ENCODE measurements at places on chromosomes 16 and 17.

DNA sequence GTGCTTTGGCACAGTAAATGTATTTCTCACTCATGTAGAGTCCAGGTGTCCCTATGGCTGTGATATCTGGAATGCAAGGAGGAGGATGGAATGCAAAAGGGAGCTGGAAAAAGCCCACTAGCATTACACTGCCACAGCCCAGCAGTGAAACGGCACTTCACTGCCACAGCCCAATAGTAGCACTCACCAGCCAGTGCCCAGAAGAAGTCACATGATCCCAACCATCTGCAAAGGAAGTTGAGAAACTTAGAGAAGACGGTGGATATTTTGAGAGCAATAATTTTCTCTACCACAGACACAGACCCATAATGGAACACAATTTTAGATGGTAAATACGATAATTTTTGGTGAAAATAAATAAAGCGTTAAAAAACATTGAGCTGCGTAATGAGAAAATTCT, 51.8 kb downstream of the C16orf82 start:
- no peak for DNase-seq

- DNase-seq = no peak
Measured at GRCh38 chr16:47905771-47906170, 250.0 kb downstream of the ABCC12 start.

GRCh38 chr16:19607616-19608280, 52.2 kb downstream of the VPS35L start:
- DNase-seq = no peak

DNA sequence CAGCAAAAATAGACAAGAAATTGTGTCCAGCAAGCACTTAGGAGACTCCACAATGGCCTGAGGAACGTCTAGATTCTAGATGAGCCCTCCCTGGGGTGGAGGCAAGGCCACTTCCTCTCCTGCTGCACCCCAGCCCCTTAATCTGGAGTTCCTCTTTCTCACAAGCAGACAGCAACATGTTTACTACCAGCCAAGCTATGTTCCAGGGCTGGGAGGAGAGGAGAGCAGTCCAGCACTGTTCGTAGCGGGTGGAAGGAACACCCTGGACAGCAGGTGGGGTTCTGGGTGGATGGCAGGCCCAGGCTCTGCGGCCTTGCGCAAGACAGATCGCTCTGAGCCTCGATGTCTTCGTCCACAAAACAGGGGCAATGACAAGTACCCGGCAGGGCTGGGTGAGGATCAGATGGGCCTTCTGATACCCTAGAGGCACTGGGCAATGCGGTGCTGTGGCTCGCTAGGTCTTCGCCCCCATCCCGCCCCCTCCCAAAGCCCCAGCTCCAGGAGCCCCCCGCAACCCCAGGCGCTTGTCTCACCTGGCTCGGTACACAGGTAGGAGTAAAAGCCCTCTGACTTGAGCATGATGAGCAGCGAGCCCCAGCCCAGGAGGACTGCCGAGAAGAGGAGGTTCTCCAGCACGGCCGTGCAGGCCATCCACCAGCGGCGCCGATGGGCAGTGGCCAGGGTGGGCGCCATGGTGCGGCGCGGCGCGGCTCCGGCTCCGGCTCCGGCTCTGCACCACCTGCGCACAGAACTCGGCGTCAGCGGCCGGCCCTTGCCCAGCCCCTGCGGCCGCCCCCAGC, 1.3 kb downstream of the SLC43A2 start:
- DNase-seq = no peak

- no peak for DNase-seq
Measured at GRCh38 chr17:10349403-10349802, 23.4 kb downstream of the MYH13 start.

DNA sequence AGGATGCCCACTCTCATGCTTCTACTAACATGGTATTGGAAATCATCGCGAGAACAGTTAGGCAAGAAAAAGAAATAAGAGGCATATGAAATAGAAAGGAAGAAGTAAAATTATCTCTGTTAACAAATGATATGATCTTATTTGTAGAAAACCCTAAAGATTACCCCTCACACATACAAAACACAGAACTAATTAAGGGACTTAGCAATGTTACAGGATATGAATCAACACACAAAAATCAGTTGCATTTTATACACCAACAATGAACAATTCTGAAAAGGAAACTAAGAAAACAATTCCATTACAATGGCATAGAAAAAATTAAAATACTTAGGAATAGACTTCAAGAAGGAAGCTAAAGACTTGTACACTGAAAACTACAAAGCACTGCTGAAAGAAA, 2.7 kb upstream of the CAPNS2 start:
- DNase-seq = no peak

DNA sequence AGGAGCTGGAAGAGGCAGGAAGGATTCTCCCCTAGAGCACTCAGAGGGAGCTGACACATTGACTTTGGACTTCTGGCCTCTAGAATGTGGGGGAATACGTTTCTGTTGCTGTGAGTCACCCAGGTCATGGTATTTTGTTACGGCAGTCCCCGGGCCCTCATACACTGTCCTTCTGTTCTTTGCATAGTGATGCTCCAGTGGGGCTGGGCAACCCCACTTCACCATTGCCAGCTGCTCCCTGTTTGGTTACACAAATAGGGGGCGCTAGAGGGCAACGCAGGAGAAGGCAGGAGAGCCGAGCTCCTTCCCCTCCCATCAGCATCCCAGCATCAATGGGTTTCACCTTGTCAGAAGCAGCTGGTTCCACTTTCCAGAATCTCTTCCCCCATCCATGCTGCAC, 257.7 kb upstream of the FOXF1 start:
- peak; percentile 12 for DNase-seq

DNA sequence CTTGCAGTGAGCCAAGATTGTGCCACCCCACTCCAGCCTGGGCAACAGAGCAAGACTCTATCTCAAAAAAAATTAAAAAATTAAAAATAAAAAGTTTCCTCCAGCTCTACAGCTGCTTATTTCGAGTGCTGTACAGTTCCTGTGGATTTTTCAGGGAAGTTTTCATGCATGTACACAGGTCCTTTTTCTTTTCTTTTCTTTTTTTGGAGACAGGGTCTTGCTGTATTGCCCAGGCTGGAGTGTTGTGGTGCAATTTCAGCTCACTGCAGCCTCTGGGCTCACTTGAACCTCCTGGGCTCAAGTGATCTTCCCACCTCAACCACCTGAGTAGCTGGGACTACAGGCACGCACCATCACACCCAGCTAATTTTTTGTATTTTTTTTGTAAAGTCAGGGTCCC, 15.9 kb downstream of the EEF2K start:
- no peak for DNase-seq

GRCh38 chr17:57597531-57598453, 147.3 kb downstream of the CCDC182 start:
- peak; percentile 19 for DNase-seq

DNA sequence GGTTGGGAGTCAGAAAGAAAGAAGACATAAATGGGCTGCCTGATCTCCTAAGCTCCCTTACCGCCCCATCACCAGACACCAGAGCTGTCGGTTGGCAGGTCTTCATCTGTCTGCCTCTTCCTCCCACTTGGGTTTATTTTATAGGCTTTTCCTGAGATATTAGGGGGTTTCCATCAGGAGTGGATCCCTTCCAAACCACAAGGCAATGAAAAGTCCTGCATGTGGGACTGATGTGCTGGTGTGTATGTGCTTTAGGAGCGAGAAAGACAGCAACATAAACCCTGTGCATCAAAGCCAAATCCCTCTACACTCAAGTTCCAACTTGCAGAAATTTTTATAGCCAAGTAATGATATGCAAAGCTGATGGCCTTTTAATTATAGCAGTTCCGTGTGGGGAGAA, 389.5 kb downstream of the SLC39A11 start:
- no peak for DNase-seq

DNA sequence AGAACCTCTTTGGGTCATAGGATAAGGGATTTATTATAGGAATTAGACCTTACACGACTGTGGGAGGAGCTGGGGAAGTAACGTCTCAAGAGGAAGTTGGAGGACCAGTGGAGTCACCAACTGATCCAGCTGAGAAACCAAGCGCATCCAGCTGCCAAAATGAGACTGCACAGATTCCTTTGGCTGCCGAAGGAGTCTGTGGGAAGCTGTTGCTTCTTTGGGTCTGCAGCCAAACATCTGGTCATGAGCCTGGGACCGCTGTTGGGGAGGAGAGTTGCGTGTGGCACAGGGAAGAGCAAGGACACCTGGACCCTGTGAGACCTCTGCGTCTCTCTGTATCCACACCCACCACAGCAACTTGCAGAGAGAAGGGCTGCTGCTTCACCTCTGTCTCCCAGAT, 2.4 kb upstream of the NACA2 start:
- no peak for DNase-seq

DNA sequence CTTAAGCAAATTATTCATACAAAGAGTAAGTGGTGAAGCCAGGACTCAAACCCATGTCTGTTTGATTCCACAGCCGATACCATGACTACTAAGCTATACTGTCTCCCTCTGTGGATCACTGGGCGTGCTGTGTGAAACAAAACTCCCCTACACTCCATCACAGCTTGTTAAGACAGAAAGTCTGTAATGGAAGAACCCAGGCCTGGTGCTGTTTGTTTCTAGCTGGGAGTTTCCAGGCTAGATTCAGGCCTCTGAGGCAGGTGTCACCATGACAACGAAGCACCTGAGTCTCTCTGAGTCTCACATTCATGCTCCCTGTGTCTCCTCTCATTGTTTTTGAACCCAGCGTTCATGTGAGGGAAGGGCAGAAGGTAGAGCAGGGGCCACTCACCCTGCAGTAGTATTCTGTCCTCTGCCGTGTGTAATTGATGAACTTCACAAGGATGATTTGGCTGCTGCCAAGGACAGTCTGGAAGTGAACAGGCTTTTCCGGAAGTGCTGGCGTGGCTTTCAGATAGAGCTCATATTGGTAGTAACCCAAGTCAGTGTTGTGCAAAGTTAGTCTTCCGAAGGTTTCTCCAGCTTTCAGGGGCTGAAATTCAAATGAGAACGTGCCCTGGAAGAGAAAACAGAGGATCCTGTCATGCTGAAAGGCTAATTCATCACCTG, 8.6 kb upstream of the VAC14 start:
- no peak for DNase-seq

DNA sequence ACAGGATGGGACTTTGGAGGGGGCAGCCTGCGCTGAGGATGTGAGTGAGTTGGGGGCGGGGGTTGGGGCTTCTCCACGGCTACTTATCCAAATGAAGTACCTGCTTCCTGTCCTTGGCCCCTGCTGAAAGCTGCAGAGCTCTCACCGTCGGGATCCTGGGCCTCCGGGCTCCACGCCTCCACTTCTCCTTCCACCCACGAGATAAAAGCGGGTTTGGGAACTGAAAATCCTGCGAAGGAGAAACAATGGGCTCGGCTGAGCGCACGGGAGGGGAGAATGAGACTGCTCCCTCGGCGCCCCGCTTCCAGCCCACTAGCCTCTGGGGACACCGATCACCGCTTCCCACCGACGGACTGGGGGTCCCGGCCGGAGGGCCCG, 486 bp downstream of the ZNF785 start:
- no peak for DNase-seq

GRCh38 chr17:16987830-16988601, 16.1 kb upstream of the TNFRSF13B start:
- no peak for DNase-seq

- DNase-seq = no peak
Measured at GRCh38 chr16:12217341-12217740, 240.8 kb downstream of the SNX29 start.

DNA sequence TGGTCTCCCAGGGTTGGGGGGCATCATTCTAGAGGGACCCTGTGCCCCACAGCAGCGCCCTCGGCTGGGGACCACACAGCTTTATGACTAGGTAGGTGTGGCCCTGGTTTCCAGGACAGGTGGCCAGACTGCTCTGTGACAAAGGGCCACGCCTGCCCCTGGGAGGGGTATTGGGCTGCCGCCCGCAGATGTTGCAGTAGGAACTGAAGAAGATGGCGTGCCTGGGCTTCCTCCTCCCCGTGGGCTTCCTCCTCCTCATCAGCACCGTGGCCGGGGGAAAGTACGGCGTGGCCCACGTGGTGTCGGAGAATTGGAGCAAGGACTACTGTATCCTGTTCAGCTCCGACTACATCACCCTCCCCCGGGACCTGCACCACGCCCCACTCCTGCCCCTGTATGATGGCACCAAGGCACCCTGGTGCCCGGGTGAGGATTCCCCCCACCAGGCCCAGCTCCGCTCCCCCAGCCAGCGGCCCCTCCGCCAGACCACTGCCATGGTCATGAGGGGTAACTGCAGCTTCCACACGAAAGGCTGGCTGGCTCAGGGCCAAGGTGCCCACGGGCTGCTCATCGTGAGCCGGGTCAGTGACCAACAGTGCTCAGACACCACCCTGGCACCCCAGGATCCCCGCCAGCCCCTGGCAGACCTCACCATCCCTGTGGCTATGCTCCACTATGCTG, at the start of gene SPPL2C:
SPPL2C (plus strand) TSS at position 187 of the 681 bp plus-strand sequence; CDS start at position 213, 26 bp downstream.
- no peak for DNase-seq

DNA sequence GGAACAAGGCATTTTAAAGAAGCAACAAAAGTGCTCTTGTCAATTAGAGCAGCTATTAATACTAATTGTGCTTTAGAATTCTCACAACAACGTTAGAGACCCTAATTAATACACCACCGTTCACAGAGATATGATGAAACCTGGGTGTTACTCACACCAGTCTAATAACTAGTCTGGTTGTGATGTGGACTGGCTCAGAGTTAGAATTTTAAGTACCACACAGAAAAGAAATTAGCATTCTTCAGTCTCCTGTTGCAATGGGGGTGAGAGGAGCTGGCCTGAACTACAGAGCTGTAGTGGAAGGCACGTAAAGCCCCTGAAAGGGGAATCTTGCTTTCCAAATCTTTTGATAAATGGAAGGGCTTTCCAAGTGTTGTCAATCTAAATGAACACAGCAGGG, 240.8 kb upstream of the TOX3 start:
- no peak for DNase-seq

GRCh38 chr16:81431554-81432353, 12.9 kb upstream of the CMIP start:
- DNase-seq = peak; percentile 36

DNA sequence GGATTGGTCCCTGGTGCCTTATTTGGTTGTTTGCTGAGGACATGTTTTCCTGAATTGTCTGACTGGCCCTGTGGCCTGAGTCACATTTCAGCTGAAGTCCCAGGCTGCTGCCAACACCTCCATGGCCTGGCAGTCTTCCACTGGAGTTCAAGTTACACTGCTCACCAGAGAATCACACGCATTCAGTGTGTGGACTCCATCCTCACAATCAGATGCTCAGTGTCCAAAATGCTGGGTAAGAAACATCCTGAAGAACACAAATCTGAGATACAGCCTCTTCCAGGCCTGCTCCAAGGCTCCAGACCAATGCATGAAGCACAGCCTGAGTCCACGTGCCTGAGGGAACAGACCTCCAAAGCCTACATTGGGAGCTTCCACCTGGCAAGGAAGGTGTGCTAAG, 19.2 kb downstream of the CD300LB start:
- DNase-seq = no peak

DNA sequence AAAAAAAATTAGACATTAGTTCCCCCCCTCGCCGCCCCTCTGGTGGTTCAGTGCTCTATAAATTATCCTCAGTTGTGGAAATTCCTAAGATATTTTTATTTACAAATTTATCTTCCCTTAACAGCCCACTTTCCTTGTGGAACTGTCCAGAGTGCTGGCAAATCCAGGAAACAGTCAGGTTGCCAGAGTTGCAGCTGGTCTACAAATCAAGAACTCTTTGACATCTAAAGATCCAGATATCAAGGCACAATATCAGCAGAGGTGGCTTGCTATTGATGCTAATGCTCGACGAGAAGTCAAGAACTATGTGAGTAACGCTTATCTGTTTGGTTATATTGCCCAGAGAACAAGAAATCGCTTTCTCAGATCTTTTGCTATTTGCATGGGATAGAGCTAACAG, 2.9 kb downstream of the KPNB1 start:
- no peak for DNase-seq

- DNase-seq = no peak
Measured at GRCh38 chr16:50573279-50573678, 25.1 kb downstream of the NKD1 start.
